Activated B cell treated with CpG ODN at 0.5 μM for 24 hours (primary cell): ENCODE measurements at places on chromosomes 13 and 19. TPM values are rescaled to one million over a fixed set of nuclear protein-coding genes. Genes with fewer than 3 reads are reported as not detected.

DNA sequence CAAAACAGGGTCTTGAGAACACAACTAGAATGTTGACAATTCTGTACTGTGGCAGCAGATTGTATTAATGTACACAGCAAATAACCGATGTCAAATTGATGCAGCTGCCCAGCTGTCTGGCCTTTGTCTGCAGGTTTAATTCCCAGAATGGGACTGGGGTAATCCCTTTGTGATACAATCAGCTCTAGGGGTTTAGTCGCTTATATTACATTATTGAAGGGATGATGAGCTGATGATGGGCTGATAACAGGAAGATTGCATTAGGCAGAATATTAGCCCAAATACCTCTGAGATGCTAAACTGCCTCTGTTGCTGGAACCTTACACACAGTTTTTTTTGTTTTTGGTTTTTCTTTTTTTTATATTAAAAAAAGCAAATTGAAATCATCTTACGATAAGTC lies 265.0 kb downstream of the RBM26 start:
- DNase-seq: no peak

DNA sequence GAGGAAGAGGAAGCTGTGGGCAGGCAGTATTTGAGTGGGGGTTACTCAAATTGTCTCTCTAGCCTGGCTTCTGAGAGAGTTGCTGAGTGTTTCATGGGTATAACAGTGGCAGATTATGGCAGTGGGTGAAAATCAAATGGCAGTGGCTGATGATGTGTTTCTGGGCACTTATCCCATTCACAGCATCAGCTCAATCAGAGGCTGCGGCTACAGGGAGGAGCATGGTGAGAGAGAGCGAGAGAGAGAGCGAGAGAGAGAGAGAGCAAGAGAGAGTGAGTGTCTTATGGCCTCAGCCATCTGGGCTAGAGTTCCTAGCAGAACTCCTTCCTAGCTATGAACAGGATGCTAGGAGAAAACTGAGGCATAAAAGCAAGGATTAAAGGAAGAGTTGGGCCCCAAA lies 178.9 kb downstream of the OLFM4 start:
- DNase-seq: no peak

DNA sequence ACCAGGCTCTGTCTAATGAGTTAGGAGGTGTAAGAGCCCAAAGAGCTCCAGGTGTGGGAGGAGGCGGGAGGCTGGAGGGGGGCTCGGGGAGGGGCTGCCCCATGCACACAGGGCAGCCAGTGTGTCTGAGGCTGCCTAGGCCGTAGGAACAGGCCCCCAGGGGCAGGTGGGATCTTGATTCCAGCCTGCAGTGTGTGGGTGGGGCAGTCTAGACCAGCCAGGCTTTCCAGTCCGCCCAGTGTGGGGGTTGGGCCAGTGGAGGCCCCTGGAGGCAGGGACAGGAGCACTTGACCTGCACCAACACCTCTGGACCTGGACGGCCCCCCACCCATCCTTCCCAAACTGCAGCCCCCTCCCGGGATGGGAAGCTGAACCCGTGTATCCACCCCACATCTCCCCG lies 5.4 kb upstream of the CAMSAP3 start:
- no peak for DNase-seq

DNA sequence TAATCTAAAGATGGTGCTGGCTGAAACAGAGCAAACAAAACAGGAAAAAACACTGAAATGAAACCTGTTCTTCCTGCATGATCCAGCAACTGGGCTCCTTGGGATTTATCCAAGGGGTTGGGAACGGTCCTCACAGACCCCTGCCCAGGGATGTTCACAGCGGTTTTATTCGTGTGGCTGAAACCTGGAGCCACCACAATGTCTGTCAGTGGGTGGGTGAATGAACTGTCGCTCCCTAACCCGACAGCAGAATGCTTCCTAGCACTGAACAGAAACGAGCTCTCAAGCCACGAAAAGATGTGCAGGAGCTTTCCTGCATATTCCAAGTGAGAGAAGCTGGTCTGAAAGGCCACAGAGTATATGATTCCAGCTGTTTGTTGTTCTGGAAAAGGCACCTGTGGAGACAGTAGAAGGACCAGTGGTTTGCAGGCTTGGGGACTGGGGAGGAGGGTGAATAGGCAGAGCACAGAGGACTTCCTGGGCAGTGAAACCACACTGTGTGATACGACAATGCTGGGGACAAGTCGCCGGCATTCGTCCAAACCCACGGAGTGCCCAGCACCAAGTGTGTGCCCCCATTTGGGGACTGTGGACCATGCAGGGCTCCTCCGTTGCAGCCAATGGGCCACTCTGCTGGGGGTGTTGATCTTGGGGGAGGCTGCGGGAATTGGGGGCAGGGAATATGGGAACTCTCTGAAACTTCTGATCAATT lies 73.9 kb downstream of the TEX29 start:
- no peak for DNase-seq

- DNase-seq: peak; percentile 70
These were observed at the start of gene PGPEP1 for GRCh38 chr19:18340190-18340989. PGPEP1 (plus strand) TSS chr19:18340598; CDS start chr19:18340682, 84 bp downstream.

- DNase-seq: no peak
These were observed 6.2 kb upstream of the SPART start for GRCh38 chr13:36352350-36352749.

GRCh38 chr13:63190219-63190618 lies 1774.6 kb upstream of the PCDH20 start:
- no peak for DNase-seq

- no peak for DNase-seq
These were observed 76.6 kb downstream of the ZMYM2 start for GRCh38 chr13:20035130-20035529.

DNA sequence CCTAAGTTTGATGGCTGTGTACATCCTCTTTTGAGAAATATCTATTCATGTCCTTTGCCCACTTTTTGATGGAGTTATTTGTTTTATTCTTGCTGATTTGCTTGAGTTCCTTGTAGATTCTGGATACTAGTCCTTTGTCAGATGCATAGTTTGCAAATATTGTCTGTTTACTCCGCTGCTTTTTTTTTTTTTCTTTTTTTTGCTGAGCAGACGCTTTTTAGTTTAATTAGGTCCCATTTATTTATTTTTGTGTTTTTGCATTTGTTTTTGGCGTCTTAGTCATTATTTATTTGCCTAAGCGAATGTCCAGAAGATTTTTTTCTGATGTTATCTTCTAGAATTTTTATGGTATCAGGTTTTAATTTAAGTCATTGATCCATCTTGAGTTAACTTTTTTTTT lies 114.9 kb downstream of the GPC6 start:
- no peak for DNase-seq

- DNase-seq: no peak
These were observed 20.5 kb downstream of the DZIP1 start for GRCh38 chr13:95624020-95624419.

GRCh38 chr19:4338441-4339355 lies at the start of gene STAP2:
STAP2 (minus strand) TSS chr19:4338827; CDS start chr19:4338753, 74 bp downstream.
- no peak for DNase-seq

DNA sequence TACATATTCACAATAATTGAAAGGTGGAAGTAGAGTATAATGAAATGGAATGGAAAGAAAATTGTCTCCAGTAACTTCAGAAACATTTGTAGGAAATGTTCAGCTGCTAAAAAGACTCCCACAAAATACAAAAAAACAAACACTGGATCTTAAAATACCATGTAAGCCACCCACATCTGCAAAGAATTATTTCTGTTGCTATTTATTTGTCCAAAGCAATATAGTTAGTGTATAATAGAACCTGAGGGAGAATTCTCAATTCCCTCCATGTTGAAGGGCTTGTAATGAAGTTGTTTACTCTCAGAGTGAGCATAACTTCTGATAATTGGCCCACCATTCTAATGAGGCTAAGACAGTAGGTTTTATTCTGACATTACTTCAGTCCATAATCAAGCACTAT lies 37.4 kb upstream of the KLF12 start:
- no peak for DNase-seq

GRCh38 chr19:10691883-10692282 lies 9.4 kb upstream of the QTRT1 start:
- no peak for DNase-seq

GRCh38 chr19:30119180-30119908 lies 177.3 kb downstream of the URI1 start:
- DNase-seq: no peak

- DNase-seq: no peak
These were observed 27.1 kb downstream of the LNX2 start for GRCh38 chr13:27593267-27593666.

- no peak for DNase-seq
These were observed 95.1 kb downstream of the NUFIP1 start for GRCh38 chr13:44894001-44894770.

GRCh38 chr19:7617172-7617571 lies 12.2 kb downstream of the XAB2 start:
- DNase-seq: no peak

DNA sequence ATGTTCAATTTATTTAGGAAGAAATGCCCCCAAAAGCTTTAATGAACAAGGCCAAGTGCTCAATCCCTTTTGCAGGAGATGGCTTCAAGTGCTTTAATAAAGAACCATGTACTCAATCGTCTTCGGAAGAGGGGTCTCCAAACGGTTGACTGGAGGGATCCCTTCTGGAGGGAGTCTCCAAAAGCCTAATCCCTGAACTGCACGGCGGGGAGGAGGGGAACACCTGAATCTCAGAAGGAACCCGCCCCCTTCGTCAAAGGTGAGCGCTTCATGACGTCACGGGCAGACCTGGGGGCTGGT lies 505 bp downstream of the PAF1 start:
- no peak for DNase-seq

- DNase-seq: no peak
These were observed 1256.6 kb downstream of the SLITRK1 start for GRCh38 chr13:82625717-82626116.

DNA sequence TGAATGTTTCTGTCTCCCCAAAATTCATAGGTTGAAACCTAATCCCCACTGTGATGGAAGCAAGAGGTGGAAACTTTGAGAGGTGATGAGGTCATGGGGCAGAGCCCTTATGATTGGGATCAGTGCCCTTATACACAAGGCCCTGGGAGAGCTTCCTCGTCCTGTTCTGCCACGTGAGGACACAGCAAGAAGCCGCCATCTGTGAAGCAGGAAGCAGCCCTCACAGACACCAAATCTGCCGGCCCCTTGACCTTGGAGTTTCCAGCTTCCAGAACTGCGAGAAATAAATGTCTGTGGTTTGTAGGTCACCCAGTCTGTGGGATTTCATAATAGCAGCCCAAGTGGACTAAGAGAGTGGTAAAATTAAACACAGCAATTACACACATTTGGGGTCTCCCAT lies 737.4 kb downstream of the UQCRFS1 start:
- DNase-seq: no peak

DNA sequence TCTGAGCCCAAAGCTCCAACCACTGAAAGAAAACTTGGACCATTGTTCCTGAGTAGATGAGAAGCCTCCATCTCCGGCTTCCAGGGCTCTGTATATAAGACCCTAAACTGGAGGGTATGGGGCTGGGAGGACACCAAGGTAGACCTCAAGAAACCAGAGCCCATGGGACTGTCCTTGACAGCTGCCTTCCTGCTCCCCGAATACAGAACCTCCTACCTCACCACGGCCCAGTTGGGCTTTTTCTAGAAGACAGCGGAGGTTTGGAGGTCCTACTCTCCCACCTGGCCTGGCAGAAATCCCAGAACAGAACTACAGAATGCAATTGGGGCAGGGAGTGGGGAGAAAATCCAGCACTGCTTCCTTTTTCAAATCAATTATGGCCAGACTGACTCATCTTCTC lies 177.3 kb upstream of the ZNF507 start:
- DNase-seq: no peak

DNA sequence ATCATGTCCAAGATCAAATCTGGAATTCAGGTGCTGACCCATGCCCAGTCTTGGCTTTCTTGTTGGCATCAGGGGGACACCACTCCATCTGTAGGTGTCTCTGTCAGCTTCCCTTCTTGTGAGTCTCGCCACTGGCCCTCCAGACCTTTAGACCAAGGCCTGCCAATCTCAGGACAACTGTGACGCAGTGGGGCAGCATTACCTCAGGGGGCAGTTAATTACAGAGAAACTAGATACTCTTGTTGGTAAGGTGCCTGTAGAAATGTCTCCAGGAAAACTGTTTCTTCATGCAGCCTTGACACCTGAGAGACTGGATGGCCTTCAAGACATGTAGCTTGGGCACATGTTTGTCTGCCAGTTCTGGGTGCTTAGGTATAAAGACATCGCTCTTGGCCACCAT lies 46.7 kb upstream of the DACH1 start:
- no peak for DNase-seq

GRCh38 chr13:31201341-31202031 lies 1.7 kb downstream of the B3GLCT start:
- no peak for DNase-seq

DNA sequence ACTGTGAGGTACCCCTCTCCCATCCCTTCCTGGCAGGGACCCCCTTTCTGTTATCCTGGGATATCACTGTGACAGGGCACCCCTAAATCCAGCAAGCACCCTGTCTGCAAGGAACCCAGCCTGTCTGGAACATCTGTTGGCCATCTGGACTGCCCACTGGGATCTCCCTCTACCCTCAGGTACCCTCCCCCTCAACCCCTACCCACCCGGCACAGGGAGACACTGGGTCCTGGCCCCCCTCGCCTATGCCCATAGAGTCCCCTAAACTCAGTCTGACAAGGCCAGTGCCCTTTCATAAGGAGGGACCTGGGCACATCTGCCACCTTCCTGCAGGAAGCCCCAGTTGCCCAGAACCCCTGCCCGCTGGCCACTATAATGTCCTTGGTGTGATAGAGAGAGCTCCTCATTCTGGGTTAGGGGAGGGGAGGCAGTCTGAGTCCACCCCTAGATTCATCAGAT lies 2.8 kb upstream of the SLC27A5 start:
- no peak for DNase-seq

GRCh38 chr19:16371540-16371986 lies 46.9 kb downstream of the KLF2 start:
- peak; percentile 77 for DNase-seq

- no peak for DNase-seq
These were observed 15.2 kb downstream of the THOP1 start for GRCh38 chr19:2800506-2800905.

GRCh38 chr19:16889366-16889882 lies 625 bp downstream of the F2RL3 start:
- DNase-seq: no peak

DNA sequence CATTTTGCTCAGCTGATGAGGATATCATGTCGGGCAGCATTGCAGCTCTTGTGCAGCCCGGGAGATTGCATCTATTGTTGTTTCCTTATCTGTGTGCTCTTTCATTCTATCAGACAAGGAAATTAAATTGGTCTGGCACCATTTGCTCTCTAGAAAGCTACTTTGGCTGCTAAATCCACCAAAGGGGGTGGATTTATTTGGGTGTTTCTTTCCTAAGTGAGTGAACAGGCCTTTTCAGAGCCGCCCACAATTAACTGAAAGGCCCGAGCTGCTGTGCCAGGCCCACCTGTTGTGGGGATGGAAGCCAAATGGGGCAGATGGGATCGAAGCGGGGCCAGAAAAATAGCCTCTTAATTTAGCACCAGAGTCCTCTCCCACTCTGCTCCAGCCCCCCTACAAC lies 99.4 kb downstream of the DNAJC15 start:
- DNase-seq: no peak

Gene SMIM7
- 90.2 and 110 TPM in 2 replicates for total RNA-seq

Gene ZNF442
- total RNA-seq: 6.9 and 8.7 TPM in 2 replicates

Gene IFI30
- 251 and 255 TPM in 2 replicates for total RNA-seq

Gene MAST1
- total RNA-seq: 0.20 and 0.66 TPM in 2 replicates

Gene FBL
- 420 and 482 TPM in 2 replicates for total RNA-seq

Gene KLK15
- total RNA-seq: not detected in 2 replicates

Gene EFNA2
- total RNA-seq: not detected in 2 replicates
